Ammon's horn (tissue), 1 donor: ENCODE measurements at places on chromosomes 6 and 20.
A peak's percentile ranks its signal among the peaks of the same experiment; 100 is the strongest.

DNA sequence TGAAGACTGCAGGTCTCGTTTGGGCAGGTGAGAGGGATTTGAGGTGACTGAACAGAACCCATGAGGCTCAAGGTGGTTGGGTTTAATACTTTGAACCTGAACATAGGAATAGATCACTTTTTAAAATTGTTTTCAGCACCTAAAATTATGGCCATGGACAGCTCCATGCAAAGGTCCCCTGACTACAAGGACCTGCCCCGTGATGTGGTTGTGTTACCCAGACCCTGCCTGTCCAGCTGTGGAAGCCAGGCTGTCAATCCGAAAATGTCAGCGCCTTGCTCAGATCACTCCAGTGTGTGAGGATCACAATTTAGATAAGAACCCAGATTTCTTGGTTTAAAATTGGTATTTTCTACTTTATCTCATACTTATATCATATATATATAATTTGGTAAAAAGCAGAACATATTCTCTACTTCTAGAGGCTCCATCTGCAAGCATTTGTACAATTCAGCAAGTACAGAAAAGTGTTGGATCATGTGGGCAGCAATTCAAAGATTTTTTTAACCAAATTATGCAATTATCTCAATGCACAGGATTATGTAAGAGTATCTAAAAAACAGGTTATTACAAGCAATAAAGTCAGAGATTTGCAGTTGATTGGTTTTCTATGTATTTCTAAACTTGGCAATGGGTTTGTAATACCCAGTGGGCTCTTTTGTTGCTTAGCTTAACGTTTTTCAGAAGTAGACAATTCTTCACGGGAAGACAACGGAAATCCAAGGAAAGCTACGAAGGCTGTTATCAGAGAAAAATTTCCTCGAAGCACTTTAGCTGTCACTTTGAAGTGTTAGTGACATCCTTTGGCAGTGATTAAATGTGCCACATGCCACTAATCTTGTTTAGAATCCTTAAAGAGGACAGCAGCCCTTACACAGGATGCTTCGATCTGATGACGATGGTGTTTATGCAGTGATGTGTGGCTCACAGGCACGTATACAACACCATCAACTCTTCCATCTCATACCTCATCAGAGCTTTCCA, 24.1 kb upstream of the RPS6KA2 start:
- no peak for DNase-seq

GRCh38 chr6:123547216-123547978, 89.4 kb downstream of the TRDN start:
- DNase-seq, result no peak

GRCh38 chr6:11224252-11224965, 8.1 kb downstream of the NEDD9 start:
- no peak for DNase-seq

DNA sequence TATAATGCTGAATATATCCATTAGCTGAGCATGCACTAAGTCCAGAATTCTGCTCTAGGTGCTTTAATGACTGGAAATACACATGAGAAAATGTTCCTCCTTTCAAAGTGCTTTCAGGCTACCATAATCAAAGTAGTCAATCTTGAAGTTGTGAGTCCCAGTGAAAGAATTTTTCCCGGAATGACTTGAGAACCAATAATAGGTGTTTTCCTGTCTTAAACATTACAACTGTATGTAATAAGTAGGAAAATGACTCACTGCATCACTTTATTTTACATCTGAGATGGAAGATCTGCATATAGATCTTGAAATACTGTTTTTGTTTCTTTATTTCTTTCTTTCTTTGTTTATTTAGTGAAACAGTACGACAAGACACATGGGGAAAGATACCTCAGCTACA, 437.4 kb upstream of the JAG1 start:
- DNase-seq, result no peak

DNA sequence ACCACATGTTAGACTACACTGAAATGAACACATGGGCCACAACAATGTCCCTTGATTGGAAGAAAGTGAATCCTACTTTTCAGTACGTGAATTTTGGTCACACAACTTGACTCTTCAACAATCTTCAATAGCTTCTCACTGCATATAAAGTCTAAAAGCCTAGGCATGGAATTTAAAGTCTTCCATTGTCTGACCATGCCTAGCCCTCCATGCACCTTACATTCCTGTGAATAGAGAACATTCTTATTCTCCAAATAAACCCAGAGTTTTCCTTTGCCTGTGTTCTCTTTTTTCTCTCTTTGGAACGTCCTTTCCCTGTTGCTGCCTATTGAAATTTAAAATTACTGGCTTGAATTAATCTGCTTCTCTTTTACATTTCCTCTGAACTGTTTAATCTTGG, 207.5 kb downstream of the ASCC3 start:
- DNase-seq, result no peak

GRCh38 chr6:129672881-129673631, 36.9 kb downstream of the ARHGAP18 start:
- no peak for DNase-seq

- DNase-seq, result peak; percentile 69
Observed at GRCh38 chr6:122730775-122731386, 48.6 kb upstream of the FABP7 start.

DNA sequence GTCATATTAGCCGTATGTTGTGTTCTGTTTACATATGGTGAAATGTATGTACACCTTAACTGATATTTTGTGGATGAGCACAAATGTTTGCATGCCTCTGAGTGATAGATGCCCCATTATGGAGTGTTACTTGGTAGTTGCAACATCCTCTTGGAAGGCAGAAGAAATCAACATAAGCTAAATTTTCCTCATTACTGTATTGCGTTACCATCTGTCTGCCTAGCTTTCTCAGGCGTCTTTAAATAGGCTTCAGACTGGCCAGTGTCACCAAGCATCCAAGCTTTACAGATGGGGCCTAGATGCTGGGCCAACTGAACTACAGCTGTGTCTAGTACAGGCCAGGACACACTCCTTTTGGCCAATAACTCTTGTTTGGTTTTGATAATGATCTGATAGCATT, 250.6 kb downstream of the SAMD5 start:
- DNase-seq, result no peak

- DNase-seq, result no peak
Observed at GRCh38 chr6:46983007-46983411, 59.1 kb downstream of the ADGRF1 start.

GRCh38 chr20:31684153-31685015, 38.3 kb downstream of the BCL2L1 start:
- no peak for DNase-seq

DNA sequence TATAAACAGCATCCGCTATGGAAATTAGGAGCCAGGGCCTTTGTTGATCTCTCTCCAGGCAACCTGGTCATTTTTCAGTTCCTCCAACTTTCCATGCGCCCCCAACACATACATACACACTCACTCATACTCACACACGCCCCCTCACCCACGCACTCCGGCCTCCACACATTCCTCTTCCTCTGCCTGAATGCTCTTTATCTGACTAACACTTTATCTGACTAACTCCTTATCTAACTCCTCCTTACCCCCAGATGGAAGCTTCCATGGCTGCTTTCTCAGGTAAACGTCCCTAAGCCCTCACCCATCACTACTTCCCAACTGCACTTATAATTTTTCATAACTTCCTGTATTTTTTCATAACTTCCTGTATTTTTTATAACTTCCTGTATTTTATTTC, 17.4 kb downstream of the CASS4 start:
- no peak for DNase-seq

DNA sequence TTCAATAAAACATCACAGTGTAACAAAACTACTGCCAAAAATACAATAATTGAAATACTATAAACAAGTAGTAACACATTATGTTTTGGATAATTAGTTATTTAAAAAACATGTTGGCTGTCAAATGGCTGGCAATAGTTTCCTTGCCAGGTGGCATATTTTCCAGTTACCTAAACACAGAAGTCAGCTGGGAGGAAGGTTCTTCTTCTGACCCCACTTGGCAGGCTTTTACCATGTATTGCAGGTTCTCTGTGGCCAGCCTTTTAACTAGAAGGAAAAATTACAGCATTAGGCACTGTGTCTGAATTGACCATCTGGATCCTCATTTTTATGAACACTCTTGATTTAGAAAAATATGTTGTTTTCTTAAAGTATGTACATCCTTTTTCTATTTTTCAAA, 131.4 kb downstream of the MMS22L start:
- DNase-seq, result no peak

- DNase-seq, result no peak
Observed at GRCh38 chr6:89385156-89385667, 26.9 kb downstream of the RRAGD start.

DNA sequence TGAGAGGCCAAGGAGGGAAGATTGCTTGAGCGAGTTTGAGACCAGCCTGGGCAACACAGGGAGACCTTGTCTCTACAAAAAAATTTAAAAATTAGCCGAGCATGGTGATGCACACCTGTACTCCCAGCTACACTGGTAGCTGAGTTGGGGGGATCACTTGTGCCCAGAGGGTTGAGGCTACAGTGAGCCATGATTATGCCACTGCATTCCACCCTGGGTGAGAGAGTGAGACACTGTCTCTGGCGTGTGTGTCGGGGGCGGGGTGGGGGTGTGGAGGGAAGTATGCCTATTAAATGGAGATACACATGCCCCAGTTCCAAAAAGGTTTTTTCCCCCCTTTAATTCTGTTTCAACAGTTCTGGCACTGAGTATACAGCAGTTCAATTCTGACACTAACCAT, 223.2 kb downstream of the TBC1D7 start:
- DNase-seq, result no peak

DNA sequence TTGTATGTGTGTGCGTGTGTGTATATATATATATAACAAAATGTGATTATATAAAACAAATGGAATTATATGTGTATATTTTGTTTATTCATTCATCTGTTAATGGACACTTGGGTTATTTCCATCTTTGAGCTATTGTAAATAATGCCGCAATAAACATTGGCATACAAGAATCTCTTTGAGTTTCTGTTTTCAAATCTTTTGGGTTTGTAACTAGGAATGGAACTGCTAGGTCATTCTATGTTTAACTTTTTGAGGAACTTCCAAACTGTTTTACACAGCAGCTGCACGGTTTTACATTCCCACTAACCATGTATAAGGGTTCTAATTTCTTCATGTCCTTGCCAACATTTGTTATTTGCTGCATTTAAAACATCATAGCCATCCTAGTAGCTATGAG, 39.9 kb upstream of the TGM2 start:
- DNase-seq, result no peak

DNA sequence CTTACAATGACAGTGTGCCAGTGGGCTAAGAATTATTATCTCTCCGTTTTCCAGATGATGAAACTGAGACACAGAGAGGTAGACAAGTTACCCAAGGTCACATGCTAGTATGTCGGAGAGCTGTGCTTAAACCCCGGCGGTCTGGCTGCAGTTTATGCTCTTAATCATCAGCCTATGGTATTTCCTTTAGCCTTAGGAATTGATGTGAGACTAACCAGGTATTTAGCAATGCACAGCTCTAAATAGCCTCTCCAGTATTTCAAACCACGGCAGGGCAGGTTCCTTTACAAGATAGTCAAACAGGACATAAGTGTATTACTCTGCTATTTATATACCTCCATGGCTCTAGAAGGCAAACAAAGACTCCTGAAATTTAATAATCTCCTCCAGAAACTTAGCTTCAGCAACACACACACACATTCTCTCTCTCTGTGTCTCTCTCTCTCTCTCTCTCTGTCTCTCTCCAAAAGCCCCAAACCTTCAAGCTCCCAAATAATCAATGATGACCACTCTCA, 142.0 kb upstream of the ZNF217 start:
- DNase-seq, result no peak

- DNase-seq, result no peak
Observed at GRCh38 chr6:37492236-37492972, 7.3 kb downstream of the CCDC167 start.

- no peak for DNase-seq
Observed at GRCh38 chr6:37021356-37022129, 16.1 kb downstream of the FGD2 start.

DNA sequence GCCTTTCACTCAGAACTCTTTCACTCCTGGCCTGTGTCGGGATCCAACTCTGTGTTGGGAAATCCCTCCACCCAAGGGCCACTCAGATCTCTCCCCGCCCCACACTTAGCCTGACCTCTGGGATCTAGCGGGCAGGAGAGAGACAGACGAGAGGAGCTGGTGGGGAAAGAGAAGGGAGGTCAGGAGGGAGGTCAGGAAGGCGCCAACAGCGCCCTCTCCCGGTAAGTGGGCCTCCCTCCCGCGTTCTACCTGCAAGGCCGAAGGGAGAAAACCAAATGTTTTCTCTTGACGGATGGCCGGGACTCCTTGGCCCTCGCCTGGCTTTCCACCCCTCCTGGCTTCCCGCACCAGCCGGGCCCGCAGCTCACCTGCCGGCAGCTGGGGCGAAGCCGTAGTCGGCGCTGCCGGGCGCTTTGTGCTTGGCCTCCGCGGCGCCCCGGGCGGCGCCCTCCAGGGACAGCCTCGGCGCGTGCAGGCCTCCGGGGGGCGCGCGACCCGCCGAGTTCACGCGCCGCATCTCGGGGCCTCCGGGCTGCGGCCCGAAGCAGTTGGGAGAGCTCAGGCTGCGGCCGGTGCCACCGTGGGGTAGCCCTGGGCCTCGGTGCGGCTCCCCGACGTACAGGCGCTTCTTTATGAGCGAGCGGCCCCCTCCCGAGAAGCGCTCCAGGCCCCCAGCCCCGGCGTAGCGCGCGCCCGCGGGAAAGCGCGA, 38.2 kb downstream of the C6orf132 start:
- DNase-seq, result peak; percentile 16

DNA sequence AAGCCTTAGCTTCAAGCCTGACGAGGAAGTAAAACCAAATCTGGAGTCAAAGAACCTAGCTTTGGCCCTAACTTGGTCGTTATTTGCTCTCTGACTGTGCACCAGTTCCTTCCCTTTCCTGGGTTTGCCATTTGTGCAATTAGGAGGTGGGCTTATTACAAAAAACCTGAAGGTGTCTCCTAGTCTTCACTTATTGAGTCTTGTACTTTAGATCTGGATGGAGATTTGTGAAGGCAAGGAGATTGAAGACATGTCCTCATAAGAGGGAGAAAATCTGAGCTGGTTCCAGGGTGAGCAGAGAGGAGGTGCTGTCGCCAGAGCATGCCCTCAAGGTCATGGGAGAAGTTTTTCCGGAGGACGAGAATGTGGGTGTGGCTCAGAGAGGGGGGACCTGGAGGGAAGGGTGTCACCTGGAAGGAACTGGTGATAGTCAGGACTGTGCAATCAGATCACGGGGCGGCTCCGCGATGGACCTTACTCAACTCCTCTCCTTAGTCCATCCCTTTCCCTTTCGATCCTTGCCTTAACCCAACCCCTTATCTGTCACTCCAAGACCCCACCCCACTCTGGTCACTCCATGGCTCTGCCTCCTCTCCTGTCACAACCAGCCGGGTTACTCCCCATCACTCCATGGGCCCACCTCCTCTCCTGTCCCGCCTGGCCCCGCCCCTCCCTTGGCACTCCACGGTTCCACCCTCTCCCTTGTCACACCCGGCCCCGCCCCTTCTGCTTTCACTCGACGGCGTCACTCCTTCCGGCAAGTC, 588 bp upstream of the ACSS2 start:
- DNase-seq, result no peak

- peak; percentile 66 for DNase-seq
Observed at GRCh38 chr6:79949233-79949632, 1.9 kb upstream of the ELOVL4 start.

DNA sequence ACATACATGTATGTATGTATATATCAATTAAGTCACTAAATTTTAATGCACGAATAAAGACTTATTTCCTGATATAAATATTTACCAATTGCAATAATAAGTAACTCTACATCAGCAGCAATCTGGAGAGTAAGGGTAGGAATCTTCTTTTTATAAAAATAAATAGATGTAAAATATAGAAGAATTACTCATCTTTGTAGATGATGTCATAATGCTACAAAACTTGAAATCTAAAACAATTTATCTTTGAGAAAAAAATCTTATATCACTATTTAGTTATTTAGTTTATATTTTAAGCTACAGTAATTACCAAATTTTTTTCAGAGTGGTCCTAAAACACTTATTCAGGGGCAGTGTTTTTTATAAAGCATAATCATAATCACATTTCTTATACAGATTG, 351.7 kb downstream of the RIMS1 start:
- DNase-seq, result no peak
